ENCODE measurements at places on chromosomes 1 and 21.
A peak's percentile ranks its signal among the peaks of the same experiment; 100 is the strongest.

GRCh38 chr1:74436078-74436477, 76.3 kb downstream of the LRRC53 start:
- no peak for DNase-seq

DNA sequence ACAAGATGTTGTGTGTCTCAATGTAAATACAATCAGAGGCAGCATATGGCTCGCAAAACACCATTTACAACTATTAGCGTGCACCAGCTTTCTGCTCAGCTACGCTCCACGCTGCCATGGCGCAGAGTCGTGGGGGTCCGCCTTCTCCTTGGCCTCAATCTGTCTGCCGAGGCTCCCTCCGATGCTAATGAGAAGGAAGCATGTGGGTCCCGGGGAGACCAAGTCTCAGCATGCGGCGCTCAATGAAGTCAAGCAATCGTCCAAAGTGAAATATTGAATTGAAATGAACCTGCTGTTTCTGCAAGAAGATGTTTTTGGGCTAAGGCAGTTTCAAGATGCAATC, 228.9 kb downstream of the TOMM20 start:
- no peak for DNase-seq

DNA sequence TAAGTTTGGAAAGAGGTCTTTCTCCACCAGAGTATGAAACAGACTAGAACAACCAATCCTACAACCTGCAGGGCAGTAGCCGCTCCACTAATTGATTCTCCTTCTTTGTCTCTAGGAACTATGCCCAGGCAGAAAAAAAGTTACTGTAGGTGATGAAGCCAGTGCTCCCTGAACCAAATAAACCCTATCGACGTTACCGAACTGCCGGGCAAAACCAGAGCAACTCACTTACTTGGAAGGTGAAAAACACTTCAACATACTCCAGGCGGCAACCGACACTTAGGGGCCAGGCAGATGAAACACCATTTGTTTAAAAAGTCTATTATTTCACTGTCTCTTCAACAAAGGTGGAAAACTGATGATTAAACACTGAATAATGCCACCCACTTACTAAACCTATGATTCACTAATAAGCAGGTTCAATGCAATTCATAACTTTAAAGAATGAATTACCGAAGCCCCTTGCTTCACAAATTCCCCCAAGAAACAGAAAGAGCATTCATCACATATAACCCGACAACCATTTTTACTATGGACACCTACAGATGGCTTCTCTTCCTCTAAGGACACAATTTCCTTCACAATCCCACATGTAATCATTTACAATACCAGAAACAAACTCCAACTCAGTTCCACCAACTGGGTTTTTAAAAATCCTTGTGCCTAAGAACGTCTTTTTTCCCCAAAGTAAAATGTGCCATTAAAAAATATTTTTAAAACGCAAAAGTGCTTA, 1.6 kb downstream of the NRIP1 start:
- DNase-seq: peak; percentile 37

DNA sequence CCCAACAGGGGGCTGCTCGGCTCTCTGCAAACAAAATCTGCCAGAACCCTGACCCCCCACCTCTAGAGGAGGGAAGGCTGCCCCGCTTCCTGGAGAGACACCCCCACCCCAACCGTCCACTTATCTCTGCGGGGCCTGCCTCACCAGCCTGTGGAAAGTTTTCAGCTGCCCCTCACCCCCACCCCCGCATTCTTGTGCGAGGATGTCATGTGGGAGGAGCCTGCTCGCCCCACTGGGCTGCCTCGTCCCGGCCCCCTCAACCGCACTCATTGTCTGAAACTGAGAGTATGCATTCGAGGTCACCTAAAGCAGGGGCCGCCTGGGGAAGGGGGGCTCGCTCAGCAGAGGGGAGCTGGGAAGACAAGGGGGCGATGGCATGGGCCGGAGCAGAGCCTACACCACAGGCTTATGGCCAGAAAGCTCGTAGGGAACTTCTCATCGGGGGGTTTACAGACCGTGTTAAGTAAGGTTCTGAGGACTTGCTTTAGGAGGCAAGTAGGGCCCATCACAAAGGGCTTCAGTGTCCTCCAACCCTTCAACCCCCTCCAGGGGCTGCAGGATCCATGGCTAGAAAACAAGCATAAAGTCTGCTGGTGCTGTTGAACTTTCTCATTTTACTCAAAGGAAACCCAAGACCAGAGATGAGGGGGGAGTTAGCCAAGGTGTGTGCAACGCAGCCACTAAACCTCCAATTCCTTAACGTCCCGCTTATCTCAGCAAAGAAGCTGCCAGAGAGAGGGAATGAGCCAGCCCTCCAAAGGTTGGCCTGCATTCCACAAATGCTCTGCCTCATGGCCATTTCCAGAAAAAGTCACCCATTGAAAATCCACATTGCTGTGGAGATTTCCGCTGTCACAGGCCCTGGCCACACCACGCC, 9.4 kb downstream of the EPHA2 start:
- DNase-seq: no peak

DNA sequence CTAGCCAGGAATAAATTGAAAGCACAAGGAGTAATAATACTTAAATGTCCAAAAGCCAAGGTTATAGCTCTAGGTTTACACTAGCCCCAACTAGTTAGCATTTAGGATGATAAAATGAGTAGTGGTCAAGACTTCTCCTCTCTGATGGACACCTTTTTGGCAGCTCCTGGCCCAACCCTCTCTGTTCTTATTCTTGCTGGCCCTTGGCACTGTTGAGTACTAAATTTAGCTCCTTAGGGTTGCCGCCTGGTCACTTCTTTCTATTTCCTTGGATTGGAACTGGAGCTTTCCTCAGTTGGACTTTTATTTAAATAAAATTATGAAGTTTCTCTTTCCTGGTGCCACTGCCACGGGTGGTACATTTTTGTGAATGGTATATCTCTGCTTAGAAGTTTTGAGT, 28.3 kb downstream of the ARID1A start:
- no peak for DNase-seq

DNA sequence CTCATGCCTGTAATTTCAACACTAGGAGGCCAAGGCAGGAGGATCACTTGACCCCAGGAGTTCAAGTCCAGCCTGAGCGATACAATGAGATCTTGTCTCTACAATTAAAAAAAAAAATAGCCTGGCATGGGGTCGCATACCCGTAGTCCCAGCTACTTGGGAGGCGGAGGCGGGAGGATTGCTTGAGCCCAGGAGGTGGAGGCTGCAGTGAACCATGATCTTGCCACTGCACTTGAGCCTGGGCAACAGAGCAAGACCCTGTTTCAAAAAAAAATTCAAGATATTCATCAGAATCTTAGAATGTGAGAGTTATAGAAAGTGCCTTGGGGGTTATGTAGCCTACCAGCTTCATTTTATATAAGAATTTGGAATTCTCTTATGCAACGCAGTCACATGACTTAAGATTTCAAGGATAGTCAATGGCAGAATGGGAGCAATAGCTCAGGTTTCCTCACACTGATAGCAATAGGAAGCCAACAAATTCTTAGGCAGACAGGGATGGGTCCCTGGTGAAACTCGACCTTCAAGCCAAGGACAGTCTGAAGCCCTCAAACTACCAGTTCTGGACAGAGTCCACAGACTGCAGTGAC, 462.5 kb downstream of the SETD4 start:
- no peak for DNase-seq

DNA sequence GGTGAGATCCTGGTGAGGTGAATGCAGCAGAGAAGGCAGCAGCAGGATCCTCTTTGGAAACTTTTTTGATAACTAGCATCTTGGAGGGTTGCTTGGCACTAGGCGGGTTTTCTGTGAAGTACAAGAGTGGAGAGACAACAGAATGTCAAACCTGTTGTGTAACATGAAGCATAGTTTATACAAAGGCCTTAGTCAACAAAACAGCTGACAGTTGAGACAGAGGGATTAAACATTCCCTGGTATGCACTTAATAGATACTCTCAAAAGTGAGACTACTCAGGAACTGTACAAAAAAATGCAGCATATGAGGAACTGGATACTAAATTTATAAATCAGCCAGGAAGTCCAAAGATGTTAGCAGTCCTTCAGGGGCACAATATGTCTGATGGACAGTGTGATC, 16.4 kb upstream of the CCDC17 start:
- DNase-seq: peak; percentile 22

- no peak for DNase-seq
These were observed 47.3 kb upstream of the USP1 start for GRCh38 chr1:62389531-62389930.

DNA sequence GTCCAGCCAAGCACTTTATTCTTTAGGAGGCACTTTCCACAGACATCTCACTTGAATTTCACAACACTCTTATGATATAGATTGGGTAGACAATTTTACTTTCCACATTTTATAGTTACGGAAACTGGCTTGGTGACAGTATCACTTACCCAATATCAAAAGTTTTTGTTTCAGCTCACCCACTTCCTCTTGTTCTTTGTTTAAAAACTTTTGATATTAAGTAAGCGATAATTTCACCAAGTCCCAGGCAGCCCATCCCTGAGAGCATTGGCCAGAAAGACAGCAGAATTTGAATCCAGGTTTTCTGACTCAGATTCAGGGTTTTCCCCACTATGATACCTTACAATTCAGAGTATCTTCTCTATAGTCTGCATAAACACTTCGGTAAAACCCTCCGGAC, 60.0 kb downstream of the LRIG2 start:
- no peak for DNase-seq

GRCh38 chr1:155034318-155035208, 939 bp downstream of the DCST1 start:
- no peak for DNase-seq

DNA sequence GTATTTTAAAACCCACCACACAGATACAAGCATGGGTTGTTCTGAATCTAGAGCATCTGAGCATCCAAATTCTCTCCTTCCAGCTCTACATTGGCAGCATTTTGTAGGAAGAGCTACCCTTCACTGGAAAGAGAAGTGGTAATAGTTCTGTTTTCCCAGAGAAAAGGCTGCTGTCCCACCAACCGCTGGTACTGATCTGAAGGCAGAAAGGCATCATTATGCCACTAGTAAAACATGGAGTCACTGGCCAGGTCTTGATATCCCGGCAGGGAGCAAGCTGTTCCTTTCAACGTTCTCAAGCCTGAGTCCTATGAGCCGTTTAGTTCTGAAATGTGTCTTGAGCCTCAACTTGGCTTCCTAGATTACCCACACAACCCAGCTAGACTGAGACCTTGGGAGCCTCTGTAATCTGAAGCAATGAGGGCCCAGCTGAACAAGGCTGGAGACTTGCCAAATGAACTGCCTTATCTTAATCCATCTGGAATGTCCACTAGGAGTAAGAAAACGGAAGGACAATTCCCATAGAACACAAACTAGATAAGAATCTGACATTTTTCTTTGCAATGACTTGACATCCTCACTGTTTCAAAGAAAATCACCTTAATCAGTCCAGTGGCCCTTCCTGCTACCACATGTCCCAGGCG, 116.8 kb downstream of the KCNH1 start:
- peak; percentile 93 for DNase-seq

GRCh38 chr1:201349092-201349491, 28.4 kb downstream of the TNNT2 start:
- DNase-seq: no peak

DNA sequence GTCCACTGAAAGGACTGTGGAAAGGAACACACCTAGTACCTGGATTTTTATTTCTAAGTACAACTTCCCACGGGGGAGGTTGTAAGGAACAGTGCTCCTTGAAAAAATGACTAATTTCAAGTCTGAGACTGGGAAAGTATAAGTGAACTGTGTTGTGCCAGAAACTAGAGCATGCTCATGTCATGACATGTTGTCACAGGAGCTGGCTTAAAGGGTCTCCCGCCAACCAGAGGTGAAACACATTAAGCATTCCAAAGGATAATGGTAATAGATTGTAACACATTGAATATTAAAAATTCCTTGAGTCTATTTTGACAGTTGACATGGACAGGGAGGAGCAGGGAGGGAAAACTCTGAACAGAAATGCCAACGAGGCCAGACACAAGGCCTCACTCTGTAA, 6.3 kb downstream of the ATP2B4 start:
- no peak for DNase-seq

DNA sequence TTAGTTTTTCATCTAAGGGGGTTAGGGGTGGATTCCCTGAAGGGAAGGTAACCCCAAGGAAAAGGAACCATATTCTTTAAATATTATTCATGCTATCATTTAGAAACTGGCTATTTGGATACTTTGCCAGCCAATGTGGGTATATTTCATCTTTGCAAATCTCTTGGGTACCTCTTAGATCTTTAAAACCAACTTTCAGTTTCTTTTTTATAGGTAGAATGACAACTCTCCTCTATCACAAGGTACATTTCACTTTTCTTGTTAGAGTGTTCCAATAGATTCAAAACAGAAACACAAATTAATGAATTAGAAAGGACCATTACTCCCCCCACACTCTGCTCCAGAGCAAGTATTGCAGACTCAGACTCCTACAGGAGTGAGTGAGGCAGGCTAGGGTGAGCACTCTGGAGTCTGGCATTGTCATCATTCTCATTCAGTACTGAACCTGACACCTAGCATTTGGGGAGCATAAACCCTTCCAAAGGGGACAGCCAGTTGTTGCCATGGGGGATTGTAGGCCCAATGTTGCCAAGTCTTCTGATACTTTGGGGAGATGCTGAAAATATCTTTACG, 43.0 kb downstream of the MACO1 start:
- no peak for DNase-seq

- no peak for DNase-seq
These were observed 10.9 kb downstream of the C1orf216 start for GRCh38 chr1:35707601-35708440.
